ENCODE measurements at places on chromosomes 5 and 9.

DNA sequence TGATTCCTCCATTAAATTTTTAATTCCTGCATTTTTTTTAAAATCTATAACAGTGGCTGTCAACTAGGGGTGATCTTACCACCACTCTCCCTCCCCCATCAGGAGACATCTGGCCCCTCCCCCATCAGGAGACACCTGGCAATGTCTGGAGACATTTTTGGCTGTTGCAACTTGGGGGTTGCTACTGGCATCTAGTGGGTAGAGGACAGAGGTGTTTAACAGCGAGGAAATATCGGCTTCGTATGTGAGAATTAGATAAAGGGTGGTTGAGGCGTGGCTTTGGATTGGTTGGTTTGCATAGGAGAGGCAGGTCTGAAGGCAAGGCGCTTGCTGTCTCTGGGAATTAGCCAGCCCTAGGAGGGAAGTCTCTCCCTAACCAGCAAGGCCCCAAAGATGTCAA, 10.5 kb downstream of the CDHR2 start:
- no peak for DNase-seq

DNA sequence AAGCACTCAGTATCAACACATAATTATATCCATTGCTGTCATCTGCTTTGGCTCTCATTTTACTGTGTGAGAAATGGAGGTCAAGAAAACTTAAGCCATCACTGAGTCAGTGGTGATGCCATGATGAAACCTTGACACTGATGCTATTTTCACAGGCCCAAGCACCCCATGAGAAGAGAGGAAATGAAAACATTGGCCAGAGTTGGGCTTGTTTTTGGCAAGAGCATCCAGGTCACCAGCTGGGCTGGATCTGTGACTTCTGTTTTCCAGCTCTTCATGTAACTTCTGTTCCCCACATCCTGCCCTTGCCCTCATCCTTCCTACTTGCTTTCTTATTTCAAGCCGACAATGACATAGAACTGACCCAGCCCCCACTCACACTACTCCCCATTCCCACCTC, 10.0 kb downstream of the LCP2 start:
- DNase-seq, result no peak

DNA sequence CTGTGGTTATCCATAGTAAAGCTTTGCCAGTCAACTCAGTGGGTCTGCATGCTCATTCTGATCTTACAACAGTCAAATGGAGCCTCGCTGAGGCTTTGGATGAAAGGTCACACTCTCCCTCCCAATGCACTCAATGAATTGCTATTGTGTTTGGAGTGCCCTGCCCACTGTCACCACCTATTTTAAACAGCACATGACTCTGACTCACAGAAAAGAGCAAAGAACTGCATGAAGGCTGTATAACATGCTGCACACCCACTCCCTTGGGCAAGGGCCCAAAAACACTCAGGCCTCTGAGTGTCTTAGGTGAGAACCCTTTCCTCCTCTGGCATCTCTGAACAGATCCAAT, 118.7 kb upstream of the CCDC112 start:
- no peak for DNase-seq

DNA sequence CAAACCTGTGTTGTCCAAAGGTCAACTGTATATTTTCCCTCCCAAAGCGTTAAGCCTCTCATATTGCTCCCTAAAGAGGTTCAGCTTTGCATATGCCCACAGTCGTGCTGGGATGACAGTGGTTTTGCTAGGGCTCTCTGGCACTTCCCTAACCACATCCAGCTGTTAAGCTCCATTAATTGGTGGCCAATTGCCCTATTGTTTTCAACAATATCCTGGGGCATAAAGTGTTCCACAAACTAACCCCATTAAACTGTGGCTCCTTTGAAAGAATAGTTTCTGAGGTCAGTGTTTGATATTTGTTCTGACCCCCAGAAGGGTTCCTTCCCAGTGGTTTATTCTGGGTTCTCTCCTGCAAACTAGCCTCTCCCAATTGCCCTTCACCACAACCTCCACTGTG, 194.5 kb downstream of the HSD17B3 start:
- no peak for DNase-seq

GRCh38 chr5:69502767-69503488, 10.3 kb downstream of the OCLN start:
- no peak for DNase-seq

- DNase-seq, result no peak
These were observed 75.0 kb downstream of the CAVIN4 start for GRCh38 chr9:100652850-100653249.

DNA sequence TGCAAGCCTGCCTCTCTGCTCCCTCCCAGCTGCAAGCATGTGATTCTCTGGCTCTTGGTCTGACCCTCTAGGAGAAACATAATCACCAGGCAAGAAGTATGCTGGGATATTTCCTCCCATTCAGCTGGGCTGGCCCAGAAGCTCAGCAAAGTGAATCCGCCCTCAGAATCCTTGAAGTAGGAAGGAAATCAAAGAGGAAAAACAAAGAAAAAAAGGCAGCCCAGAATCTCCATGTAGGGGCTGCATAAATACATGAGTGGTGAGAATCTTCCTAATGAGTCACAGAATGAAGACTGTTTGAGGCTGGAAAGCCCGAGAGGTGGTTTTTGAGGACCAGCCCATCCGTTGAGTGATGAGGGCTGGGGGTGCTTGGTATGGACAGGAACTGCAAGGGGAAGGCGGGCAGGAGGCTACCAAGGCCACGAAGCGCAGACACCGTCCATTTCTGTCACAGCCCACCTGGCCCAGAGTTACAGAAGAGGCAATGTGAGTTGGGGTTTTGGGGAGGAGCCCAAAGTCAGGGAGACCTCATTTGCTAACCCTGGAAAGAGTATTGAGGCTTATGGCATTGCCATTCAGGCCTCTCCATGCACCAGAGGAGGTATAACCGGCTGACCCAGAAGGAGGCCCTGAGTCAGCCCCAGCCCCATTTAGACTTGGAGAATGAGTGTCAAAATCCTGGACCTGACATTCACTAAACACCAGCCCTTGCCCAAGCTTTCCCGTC, 33.4 kb upstream of the TGFBR1 start:
- no peak for DNase-seq

GRCh38 chr9:89877051-89878002, 272.5 kb downstream of the GADD45G start:
- no peak for DNase-seq

- DNase-seq, result no peak
These were observed at the start of gene IRX1 for GRCh38 chr5:3595006-3595961. IRX1 (plus strand) TSS chr5:3595832; CDS start chr5:3596106, 274 bp downstream.

DNA sequence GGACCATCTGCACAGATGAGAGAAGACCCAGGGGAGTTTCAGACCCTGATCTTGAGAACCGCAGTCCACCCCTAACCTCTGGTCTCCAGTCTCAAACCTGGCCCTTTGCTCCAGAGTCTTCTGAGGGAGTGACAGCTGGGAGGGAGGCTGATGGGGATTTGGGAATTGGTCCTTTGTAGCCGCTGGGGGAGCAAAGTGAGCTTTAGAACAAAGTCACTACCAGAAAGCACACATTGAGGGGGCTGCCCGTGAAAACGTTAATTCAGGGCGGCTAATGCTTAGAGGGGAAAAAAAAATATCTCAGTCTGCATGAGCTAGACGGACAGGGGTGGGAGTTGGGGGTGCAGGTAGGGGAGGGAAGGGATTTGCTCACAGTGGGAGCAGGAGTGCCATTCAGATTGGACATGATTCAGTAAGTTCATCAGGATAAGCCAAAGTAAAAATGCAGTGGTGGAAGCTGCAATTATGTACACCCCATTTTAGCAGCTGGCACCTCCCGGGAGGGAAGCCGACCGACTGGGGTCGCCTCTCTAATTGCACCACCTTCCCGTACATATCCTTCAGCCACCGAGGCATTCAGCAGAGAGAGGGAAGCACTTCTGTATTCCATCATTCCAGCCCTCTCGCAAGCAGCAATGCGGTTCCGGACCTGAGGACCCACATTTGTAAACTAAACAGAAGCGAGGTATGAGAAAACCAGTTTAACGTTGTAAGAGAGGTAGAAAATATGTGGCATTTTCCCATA, 123.4 kb upstream of the RETREG1 start:
- no peak for DNase-seq

- no peak for DNase-seq
These were observed 4.5 kb downstream of the LSM11 start for GRCh38 chr5:157747766-157748700.

- no peak for DNase-seq
These were observed 8.2 kb downstream of the PHYKPL start for GRCh38 chr5:178224403-178224802.

GRCh38 chr9:106891286-106891685, 28.3 kb downstream of the ZNF462 start:
- no peak for DNase-seq

- DNase-seq, result no peak
These were observed 38.8 kb downstream of the CMYA5 start for GRCh38 chr5:79728396-79728795.

- DNase-seq, result no peak
These were observed 55.5 kb downstream of the MINAR2 start for GRCh38 chr5:129803403-129803802.

DNA sequence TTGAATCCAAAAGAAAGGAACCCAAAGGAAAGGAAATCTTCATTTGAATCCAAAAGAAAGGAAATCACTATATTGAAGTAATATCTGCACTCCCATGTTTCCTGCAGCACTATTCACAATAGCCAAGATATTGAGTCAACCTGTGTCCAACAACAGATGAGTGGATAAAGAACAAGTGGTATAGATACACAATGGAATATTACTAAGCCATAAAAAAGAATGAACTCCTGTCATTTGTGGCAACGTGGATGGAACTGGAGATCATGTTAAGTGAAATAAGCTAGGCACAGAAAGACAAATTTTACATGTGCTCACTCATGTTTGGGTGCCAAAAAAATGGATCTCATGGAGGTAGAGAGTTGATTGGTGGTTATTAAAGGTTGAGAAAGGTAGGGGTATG, 57.8 kb upstream of the STOM start:
- DNase-seq, result no peak

DNA sequence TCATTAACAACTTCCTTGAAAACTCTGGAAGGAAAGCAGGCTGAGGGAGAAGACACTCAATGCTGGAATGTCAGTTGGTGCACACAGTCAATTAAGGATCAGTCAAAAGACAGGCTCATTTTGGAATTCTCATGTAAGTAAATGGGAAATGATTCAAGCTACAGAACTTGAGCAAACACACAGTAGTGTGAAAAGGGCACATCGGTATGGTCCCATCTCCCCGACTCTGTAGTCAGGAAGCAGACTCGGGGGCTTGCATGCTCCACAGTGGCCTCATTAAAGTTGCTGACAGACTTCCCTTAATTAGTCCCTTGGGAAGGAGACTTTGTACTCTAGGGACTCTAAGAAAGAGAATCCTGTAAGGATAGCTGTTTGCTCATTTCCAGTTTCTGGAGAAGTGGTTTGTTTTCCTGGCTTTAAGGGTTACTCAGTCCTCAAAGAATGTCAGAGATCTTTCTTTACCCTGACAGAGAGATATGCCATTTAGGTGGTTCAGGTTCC, 339.2 kb downstream of the ADAMTS6 start:
- peak; percentile 20 for DNase-seq

DNA sequence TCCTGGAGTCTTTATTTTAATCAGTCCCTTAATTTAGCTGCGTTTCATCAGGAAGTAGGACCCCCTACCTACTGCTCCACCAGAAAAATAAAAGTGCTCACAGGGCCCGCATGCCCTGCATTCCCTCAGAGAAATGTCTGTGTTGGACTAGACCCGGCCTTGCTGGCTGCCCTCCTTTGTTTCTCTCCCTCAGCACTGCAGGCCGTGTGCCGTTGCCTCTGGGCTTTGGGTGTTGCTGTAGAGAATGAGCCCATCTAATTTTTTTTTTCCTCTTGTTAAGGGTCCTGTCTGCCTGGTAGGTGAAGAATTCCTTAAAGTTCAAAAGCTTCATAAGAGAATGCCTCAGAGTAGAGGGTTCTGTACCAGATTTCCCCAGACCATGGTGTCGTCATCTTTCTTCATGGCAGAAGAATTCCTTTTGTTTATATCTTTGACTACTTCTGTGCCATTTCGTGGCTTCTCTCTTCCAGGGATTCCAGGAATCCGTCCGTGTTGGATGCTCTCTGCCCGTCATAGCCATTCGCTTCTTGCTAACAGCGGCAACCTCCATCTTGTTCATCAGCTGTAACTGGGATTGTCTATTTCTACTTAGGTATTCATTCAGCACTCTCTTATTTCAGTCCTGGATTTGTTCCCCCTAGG, 49.8 kb upstream of the ANGPTL2 start:
- DNase-seq, result no peak

DNA sequence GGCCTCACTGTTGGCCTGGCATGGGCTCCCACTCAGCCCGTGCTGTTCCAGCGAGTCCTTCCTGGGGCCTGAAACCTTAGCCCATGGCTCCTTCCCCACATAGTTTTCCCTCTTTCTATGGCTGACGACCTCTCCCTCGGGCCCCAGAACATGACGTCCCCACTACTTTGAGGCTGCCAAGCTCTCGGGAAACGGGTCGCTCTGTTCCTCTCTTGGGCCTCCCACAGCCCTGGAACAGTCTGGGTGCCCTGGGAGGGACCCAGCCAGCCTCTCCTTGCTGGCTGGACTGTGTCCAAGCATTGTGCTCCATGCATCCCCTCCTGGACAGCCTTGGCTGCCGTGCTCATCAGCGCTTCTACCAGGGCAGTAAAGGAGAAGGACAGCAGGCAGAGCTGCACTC, 118.3 kb downstream of the SYK start:
- DNase-seq, result no peak

- DNase-seq, result no peak
These were observed 294.1 kb downstream of the ARHGAP26 start for GRCh38 chr5:143064218-143064641.

GRCh38 chr9:16143310-16143709, 590.5 kb downstream of the CCDC171 start:
- no peak for DNase-seq

GRCh38 chr9:82021198-82021597, 32.6 kb downstream of the SPATA31D1 start:
- no peak for DNase-seq

- no peak for DNase-seq
These were observed 108.7 kb downstream of the SREK1 start for GRCh38 chr5:66252849-66253248.

GRCh38 chr9:120876842-120877240, at the start of gene PHF19:
PHF19 (minus strand) TSS chr9:120877188; CDS start chr9:120874741, 2,447 bp downstream.
- no peak for DNase-seq

- no peak for DNase-seq
These were observed 76.3 kb downstream of the AOPEP start for GRCh38 chr9:94802793-94803192.

GRCh38 chr5:169225830-169226356, 75.0 kb downstream of the SLIT3 start:
- no peak for DNase-seq

- DNase-seq, result no peak
These were observed 2.3 kb downstream of the LCNL1 start for GRCh38 chr9:136985027-136985602.

- DNase-seq, result no peak
These were observed 40.7 kb downstream of the TIMD4 start for GRCh38 chr5:156922207-156922792.

DNA sequence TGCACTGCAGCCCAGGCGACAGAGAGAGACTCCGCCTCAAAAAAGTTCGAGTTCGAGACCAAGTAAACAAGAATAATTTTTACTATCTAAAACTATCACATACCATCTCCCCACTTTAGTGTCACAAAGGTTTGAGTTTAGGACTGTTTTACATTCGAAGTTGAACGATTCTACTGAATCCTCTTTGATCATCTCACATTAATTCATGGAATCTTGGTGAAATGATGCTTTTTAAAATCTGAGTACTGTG, 715 bp upstream of the RPS6 start:
- no peak for DNase-seq

- DNase-seq, result no peak
These were observed 1356.2 kb upstream of the C9orf72 start for GRCh38 chr9:28929433-28929832.

Measured in iPS DF 6.9 (cell line).